ENCODE measurements at places on chromosomes 4 and X.

- DNase-seq, result no peak
Observed at GRCh38 chrX:148441387-148441786, 59.0 kb upstream of the AFF2 start.

DNA sequence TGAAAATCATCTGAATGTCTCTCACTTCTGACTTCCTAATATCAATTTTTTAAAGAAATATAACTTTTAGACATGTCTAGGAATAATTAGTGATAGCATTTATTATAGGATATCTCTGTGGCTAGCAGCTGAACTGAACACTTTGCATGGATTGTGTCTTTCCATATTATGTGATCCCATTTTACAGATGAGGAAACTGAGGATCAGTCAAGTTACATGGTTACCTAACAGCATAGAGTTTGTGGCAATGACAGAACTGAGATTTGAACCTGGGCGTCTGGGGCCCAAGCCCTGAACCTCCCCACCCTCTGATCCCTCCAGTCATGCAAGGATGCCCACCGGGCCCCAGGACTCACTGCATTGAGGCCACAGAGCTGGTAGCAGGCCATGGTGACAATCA is 101.3 kb downstream of the SLC2A9 start:
- no peak for DNase-seq

DNA sequence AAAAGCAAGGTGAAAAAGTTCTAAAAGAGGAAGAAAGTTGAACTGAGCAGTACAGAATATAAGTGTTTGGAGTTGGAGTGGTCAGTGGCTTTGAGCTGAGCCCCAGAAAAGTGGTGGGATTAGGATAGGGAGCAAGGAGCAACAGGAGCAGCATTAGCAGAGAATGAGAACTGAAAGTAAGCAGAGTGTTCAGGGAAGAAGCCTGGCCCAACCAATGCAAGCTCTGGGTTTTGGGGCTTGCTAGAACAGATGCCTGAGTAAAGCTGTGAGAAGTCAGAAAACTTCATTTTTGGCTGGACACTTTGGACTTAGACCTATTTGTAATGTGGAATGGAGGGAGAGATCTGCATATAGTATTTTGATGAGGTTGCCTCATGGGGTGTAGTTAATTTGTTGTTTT is 17.8 kb downstream of the JADE1 start:
- no peak for DNase-seq

- no peak for DNase-seq
Observed at GRCh38 chr4:140116442-140117104, 37.4 kb downstream of the MAML3 start.

DNA sequence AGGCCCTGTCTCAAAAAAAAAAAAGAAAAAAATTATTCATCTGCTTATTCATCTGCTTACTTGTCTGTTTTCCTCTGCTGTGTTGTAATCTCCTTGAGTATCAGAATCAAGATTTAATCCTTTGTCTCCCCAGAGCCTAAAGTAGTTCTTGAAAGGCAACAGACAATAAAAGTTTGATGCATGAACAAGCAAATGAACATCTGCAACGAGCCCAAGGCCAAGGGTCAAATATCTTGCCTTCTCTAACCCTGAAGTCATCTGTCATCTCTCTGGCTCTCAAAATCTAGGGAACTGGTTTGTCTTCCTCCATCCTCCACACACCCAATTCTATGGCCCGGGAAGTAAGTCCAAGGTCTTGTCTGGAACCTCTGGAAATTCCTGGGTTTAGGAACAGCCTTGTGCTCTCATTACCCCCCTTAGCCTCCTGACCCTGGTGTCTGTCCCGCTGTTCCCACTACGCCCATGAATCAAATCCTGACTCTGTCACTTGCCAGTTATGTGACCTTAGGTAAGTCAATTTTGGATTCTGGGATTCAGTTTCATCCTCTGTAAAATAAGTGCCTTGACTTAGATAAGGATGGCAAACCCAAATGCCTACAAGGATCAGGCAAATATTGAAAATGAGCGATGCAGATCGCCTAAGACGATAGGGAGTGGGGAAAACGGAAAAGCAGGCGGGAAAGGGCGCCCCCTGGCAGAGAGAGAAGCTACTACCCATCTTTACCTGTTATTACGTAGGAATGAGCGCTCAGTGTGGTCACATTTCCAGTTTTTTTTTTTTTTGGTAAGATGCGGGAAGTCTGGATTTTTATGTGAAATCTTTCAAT is 102.7 kb upstream of the DHX15 start:
- no peak for DNase-seq

DNA sequence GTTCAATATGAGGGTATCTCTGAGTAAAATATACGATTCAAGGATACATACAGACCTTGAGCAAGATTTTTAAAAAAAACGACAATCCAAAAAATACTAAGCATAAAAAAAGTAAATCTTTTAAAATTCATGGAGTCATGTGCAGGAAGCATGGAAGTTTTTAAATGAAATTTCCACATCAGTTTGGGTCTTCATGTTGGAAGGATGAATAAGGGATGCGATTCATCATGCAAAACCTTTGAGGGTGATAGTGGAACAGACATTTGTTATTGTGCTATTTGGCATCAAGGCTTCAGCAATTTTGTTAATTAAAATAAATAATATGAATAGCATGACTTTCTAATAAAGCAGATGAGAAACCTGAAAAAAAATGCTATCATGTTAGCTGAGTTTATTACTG is 815.0 kb upstream of the PCDH10 start:
- no peak for DNase-seq

DNA sequence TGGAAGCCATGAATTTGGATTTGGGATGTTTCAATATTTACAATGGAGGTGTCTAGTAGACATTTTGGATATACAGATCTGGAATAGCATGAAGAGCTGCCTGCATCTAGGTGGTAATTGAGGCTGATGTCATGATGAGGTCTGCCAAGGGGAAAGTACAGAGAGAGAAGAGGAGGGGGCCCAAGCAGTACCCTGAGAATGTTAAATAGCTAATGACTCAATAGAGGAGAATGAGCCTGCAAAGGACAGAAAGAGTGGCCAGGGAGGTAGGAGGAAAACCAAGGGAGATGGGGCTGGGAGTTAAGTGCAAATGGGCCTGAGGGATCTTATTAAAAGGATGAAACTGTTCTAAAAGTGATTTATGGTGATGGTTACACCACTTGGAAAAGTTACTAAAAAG is 182.2 kb upstream of the KIT start:
- no peak for DNase-seq

- peak; percentile 51 for DNase-seq
Observed at GRCh38 chr4:22410645-22411247, 105.1 kb downstream of the ADGRA3 start.

DNA sequence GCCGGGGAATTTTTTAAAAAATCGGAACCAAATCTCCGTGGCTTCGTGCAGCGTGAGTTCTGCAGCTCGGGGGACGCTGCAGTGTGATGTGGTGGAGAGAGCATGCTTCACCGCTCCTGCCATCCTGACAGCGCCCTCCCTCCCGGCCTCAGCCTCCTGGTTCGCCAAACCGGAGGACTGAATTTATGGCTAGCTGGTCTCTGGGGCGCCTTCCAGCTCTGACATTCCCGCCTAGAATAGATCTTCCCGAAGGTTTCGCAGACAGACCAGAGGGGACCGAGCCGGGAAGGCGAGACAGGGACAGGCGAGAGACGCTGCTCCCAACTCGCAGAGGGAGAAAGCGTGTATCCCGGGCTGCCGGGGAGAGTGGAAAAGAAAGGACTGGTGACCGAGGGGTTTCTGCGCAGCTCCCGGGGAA is 25.9 kb downstream of the HOPX start:
- peak; percentile 47 for DNase-seq

GRCh38 chr4:55801498-55801897 is 18.1 kb upstream of the EXOC1L start:
- DNase-seq, result no peak

- DNase-seq, result no peak
Observed at GRCh38 chr4:14575919-14576318, 426.4 kb upstream of the CPEB2 start.

DNA sequence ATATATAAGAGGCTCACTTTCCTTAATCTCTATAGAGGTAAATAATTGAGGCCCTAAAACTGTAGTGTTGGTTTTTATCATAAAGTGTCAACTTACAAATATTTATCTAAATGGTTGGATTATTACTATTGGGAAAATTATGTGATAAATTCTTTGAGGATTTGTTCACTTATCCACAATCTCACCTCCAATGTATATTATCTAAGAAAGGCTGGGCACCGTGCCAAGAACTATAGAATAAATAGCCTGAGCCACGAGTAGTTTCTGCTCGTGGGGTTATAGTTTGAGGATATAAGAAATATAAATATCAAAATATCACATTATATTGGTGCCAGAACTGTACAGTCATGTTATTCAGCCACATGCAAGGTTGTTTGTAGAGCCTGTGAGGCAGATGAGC is 177.9 kb downstream of the VEGFC start:
- DNase-seq, result no peak

Data from tongue (tissue), 3 donors.